ENCODE measurements at places on chromosomes 13 and 19. TPM values are rescaled to one million over a fixed set of nuclear protein-coding genes. Genes with fewer than 3 reads are reported as not detected.

Gene GARIN5A
- total RNA-seq = 6.9 TPM

Gene ZNF772
- 16.4 TPM for total RNA-seq

Gene PSG7
- total RNA-seq = not detected

- DNase-seq = no peak
Observed at GRCh38 chr19:36573895-36574720, 1.0 kb upstream of the ZNF529 start.

Gene VSTM2B
- total RNA-seq = not detected

- DNase-seq = no peak
Observed at GRCh38 chr19:46520616-46521015, 24.9 kb upstream of the PNMA8B start.

GRCh38 chr13:63299866-63300394 is 1884.3 kb upstream of the PCDH20 start:
- DNase-seq = no peak

DNA sequence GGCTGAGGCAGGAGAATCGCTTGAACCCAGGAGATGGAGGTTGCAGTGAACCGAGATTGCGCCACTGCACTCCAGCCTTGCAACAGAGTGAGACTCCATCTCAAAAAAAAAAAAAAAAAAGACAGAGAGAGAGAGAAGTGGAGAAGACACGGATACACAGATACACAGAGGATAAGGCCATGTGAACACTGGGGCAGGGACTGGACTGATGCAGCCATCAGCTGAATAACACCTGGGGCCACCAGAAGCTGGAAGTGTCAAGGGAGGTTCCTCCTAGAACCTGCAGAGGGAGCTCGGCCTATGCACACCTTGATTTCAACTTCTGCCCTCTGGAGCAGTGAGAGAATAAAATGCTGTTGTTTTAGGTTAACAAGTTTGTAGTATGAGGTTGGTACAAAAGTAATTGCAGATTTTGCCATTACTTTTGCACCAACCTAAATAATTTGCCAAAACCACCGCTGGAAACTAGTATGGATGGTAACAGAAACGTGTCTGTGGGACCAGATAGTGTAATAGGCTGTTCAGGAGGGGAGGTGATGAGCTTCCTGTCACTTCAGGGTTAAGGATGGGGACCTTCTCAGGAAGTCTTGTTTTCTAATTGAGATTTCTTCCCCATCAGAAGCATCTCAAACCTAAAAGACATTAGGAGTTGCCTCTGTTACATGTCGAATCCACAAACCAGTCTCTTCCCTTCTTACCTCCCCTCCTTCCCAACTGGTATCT is 36.4 kb upstream of the IGSF23 start:
- DNase-seq = no peak

Gene CASP14
- not detected for total RNA-seq

DNA sequence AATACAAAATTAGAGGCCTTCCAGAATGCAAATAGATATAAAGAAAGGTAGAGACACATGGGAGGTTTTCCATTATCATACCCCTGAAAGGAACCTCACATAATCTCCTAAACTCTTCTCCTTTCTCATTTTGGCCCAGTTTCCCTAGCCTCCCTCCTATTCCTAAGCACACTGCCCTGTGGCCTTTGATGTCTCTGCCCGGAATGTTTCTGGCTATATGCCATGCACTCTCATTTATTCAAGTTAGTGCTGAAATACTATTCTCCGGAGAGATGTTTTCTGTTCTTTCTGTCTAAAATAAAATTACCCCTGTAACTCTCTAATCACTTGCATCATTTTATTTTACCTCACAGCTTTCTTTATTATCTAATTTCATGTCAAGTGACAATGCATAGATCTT is 1287.7 kb downstream of the SLITRK5 start:
- peak; percentile 39 for DNase-seq

- DNase-seq = no peak
Observed at GRCh38 chr19:46599716-46600373, 1.3 kb upstream of the CALM3 start.

- DNase-seq = no peak
Observed at GRCh38 chr13:40228990-40229389, 437.5 kb downstream of the FOXO1 start.

GRCh38 chr13:113854238-113855011 is 9.5 kb downstream of the GAS6 start:
- no peak for DNase-seq

Gene ZNF43
- 31.2 TPM for total RNA-seq

DNA sequence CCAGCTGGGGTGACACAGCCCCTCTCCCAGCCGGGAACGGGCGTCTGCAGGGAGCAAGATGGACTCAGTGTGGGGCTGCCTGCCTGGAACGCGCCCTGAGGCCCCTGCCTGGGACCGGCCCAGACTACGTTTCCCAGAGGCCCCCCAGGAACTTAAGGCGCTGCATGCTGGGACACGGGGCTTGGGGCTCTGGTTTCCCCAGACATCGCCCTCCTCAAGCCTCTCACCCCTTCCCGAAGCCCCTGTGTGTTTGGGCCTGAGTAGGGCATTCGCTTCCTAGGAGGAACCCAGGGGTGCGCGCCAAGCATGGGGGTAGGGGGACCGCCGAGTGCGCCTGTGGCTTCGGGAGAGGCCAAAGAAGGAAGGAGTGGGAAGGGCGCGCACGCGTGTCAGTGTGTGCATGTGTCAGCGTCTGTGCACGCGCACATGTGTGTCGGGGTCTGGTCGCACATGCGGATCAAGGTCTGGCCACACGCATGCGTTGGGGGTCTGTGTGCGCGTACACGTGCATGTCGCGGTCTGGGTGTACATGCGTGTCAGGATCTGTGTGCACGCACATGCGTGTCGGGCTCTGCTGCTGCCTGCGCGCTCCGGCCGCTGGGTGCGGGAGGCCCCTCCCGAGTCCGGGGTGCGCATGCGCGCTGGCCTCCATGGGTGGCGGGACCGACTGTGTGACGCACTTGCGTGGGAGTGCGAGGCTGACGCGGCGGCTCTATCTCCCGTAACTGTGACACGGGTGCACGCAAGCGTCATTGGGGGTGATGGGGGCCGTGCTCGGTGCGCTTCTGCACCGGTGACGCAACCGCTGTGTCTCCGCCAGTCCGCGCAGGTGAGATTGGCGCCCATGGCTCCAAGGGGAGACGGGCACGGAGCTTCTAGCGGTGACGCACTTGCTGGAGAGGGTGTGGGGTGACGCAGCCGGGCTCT is 16.2 kb downstream of the ZNF331 start:
- peak; percentile 93 for DNase-seq

GRCh38 chr13:20178156-20178555 is 14.6 kb downstream of the GJB2 start:
- no peak for DNase-seq

Gene ZNF490
- 7.8 TPM for total RNA-seq

- no peak for DNase-seq
Observed at GRCh38 chr19:15316498-15316897, 15.8 kb downstream of the BRD4 start.

GRCh38 chr13:79674765-79675515 is 194.0 kb downstream of the NDFIP2 start:
- no peak for DNase-seq

DNA sequence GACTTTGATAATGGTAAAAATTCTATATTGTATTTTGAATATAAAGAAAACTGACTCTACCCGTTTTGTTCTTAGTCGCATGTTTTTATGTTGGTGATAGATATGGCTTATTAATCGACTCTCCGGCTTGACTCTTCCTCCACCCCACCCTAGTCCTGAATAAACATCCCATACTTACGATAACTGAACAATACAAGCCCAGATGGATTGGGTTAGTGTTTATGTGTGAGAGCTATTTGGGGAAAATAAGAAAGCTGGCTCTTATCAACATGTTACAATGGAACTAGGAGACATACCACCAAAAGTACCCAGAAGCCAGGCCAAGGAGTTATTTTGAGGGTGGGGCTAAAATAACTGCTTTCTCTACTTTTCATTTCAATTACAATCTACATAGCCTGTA is 796.3 kb downstream of the DIAPH3 start:
- DNase-seq = no peak

Data from ovary (tissue), 10 donors.